Left kidney (tissue), 8 donors: ENCODE measurements at places on chromosomes 3 and 15. TPM values are rescaled to one million over a fixed set of nuclear protein-coding genes. Genes with fewer than 3 reads are reported as not detected.

EXD1 gene
- polyA plus RNA-seq = 0.07 TPM

HGD gene
- 97.3 TPM for polyA plus RNA-seq

GXYLT2 gene
- 18.3 TPM for polyA plus RNA-seq

TLR9 gene
- 0.18 TPM for polyA plus RNA-seq
